ENCODE measurements at places on chromosomes 16 and 17.

DNA sequence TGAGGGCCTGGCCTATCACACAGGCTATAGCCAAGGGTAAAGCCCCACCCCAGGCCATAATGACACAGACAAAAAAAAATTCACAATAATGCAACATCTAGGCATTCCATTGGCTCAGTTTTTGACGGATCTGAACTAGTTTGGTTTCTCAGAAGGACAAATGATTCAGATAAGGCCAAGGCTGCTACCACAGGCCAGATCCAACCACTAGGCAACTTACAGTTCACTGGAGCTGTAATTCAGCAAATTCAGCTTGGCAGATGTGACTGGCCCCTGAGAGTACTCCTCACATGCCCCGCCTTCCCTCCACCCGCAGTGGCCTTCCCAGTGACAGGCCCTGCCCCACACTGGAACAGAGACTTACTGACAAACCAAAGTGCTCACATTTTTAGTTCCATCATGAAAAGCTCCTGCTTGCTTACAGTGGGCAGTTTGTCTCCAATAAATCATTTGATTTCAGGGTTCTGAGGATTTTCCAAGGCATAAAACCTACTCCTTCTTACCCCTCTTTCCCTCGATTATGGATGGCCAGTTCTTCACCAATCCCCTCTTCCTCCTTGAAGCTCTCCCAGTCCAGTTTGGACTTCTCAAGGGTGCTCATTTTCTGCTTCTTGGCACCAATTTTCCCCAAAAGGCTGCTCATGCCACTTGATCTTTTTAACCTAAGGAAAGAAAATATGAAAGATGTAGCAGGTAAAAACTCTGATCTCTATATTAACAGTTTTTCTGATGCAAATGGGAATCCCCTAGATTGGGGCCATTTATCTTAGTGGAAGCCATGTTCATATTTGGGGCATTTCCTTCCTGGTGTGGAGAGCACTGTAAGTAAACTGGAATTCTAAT lies 53.3 kb upstream of the BCAR1 start:
- no peak for DNase-seq

DNA sequence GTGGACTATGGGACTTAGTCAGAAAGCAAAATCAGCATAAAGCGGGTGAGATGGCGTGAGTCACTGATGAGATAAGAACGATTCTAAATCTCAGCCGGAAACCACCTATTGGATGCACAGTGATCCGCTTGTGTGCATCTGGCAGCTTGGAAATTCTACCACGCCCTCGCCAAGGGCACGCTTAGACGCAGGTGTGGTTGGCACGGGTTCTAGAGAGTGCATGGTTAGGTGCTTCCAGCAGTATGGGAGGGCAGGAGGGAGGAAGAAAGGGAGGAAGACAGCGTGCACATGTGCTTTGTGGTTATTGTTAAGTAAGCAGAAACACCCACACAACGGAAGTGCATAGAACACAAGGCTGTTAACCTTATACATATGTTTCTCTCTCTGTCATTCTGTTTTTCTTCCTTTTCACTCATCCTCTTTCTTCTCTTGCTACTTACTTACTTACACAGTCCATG lies 374.0 kb upstream of the ASIC2 start:
- no peak for DNase-seq

- DNase-seq = peak; percentile 32
These were observed 1.7 kb downstream of the MAP2K3 start for GRCh38 chr17:21286066-21286770.

DNA sequence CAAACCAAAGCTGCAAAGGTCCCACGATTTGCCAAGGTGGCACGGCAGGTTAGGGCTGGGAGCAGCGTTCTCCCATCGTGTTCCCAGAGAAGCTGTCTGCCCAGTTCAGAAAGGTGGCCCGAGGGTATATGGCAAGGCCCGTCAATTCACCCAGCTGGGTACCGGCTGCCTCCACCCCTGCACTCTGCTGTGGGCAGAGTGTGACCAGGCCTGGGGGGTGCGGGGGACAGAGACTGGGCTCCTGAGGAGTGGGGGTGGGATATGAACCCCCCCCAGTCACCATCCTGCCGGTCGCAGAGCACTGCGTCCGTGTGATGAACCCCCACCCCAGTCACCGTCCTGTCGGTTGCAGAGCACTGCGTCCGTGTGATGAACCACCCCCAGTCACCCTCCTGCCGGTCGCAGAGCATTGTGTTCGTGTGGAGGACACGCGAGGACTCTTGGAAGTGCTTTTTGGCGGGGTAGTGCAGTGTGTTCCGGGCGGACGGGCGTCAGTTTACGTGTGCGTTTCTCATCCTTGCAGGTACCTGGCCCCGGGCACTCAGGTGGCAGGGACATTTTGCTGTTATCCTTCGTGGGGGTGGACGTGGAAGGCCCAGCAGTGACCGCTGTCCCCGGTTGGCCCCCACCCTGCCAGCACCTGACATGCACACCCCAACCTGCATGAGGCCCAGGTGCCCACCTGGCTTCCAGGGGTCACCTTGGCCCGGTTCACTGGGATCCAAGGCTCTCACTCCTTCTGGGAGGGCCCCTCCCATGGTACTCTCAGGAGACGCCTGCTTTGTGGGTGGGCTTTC lies 2.7 kb upstream of the FASN start:
- no peak for DNase-seq

DNA sequence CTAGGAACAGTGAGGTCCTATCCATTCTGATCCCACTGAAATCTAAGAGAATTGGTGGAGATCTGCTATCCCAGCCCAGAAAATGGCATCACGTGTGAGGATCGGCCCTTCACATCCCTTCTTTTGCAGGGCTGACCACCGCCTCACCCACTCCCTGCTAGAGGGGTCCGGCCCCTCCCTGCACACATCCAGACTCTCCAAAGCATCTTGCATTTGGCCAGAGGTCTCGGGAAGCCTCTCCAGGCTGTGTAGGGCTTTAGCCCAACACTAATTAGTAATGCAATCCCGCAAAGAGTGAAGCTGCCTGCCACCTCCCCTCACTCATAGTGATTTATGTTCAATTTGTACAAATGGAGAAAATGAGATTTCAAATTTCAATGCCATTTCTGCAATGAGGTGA lies 434.4 kb upstream of the ZFHX3 start:
- no peak for DNase-seq

DNA sequence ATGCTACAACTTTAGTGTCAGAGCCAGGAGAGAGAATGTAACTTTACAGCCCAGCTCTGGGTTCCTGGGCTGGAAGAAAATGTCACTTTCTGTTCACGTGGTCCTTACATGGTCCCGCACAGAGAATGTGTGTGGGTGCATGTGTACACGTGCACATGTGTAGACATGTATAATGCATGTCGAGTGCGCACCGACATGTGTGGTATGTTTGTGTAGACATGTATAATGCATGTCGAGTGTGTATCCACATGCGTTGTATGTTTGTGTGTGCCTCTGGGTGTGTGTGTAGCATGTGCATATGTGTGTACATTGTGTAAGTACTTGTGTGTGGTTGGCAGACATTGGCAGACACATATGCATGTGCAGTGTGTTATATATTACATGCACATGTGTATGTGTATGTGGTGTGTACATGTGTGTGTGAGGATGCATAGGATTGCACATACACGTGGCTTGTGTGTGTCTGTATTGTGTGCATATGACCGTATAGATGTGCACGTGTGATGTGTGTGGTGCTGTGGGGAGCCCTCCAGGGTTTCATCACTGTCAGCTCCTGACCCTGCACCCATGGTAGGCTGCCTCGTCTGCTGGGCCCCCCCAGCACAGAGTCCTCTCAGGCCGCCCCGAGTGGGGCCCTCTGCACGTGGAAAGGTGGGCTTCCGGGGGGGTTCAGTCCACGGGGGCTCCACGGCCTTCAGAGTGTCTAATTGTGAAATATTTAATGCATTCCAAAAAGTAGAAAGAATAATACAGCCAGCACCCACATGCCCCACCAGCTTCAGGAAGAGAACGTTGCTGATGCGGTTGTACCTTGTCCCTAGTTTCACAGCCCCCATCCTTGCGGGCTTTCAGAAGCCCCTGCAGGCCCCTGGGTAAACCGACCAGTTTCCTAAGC lies 214.2 kb upstream of the GSE1 start:
- DNase-seq = no peak

- DNase-seq = no peak
These were observed 95.3 kb downstream of the CMIP start for GRCh38 chr16:81539759-81540472.

DNA sequence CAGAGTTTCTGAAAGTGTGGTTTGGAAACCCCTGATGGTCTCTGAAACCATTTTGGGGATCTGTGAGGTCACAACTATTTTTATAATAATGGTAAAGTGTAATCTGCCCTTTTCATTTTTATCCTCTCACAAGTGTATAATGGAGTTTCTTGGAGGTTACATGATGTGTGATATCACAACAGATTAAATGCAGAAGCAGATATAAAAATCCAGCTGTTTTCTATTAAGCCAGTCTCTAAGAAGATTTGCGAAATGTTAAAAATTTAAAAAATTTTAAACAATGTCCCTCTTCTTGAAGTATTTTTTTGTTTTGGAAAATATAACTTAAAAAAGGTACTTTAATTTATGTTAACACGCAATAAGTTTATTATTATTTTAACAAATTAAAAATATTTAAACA lies 48.7 kb downstream of the RPGRIP1L start:
- DNase-seq = no peak

GRCh38 chr17:5291683-5292350 lies 9.7 kb downstream of the RABEP1 start:
- DNase-seq = no peak

- DNase-seq = no peak
These were observed 77.7 kb upstream of the CLEC3A start for GRCh38 chr16:77944631-77945030.

DNA sequence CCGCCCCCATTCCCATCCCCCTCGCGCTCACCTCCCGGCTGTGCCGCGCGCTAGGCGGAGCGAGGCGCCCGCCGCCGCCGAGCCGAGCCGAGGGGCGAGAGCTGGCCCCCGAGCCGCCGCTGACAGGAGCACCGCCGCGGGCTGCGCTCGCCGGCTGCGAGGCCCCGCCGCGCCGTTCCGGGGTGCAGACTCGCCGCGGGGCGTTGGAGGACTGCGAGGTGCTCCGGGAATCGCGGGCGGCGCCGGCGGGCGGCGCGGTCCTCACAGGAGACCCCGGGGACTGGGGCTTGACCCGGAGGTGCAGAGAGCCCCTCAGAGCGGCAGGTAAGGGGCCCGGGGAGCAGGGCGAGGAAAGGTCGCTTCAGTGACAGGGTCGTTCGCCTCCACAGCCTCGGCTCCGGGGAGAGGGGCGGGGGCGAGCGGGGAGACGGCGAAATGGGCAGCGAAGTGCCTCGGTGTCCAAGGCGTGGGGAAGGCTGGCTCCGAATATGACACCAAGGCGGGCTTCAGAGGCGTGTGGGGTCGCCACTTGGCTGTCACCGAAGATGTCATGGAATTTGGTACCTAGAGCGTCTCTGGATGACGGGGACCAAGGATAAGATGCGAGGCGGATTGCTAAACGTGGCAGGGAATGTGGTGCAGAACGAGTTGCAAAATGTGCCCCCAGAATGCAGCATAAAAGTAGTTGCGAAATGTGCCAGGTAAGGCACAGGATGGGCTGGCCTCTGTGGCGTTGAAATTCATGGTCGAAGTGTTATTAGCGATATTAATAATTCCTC lies 580 bp downstream of the TANC2 start:
- peak; percentile 40 for DNase-seq

GRCh38 chr17:80792373-80792781 lies 199.3 kb upstream of the CHMP6 start:
- DNase-seq = no peak

DNA sequence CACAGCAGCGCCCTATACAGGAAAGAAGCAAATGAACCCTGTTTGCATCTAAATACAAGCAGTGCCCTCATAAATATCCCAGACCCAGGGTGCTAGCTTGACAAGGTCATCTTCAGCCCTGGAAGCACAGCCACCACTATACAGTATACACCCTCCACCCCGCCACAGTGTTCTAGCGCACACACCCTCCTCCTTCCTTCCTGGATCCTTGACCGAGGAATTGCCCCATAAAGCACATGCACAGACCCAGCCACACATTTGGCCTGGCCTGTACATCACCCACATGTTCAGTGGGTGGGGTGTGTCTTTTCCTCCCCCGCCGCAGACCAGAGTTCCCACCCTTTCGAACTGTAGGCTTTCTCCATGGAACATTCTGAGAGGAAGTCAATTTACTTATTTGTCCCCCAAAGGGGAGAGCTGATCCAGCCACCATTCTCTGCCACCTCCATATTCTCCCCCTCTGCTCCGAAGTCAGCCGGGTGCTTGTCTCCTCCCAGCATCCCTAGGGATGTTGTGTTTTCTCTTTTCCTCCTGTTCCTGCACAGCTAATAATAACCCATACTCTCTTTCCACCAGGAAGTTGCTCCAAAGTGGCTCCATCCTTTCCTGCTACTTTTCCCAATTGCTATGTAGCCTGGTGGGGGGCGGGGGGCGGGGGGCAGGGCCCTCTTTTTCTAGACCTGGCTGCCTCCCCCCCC lies 6.6 kb downstream of the ABI3 start:
- DNase-seq = no peak

GRCh38 chr17:71792966-71793365 lies 327.9 kb upstream of the SOX9 start:
- no peak for DNase-seq
